ENCODE measurements at places on chromosomes 13 and 19.
A peak's percentile ranks its signal among the peaks of the same experiment; 100 is the strongest.

GRCh38 chr19:19083413-19084178, 19.8 kb downstream of the SLC25A42 start:
- DNase-seq, result no peak

GRCh38 chr13:25846222-25846984, 205.4 kb downstream of the SHISA2 start:
- no peak for DNase-seq

GRCh38 chr13:70849222-70849621, 741.0 kb upstream of the KLHL1 start:
- no peak for DNase-seq

DNA sequence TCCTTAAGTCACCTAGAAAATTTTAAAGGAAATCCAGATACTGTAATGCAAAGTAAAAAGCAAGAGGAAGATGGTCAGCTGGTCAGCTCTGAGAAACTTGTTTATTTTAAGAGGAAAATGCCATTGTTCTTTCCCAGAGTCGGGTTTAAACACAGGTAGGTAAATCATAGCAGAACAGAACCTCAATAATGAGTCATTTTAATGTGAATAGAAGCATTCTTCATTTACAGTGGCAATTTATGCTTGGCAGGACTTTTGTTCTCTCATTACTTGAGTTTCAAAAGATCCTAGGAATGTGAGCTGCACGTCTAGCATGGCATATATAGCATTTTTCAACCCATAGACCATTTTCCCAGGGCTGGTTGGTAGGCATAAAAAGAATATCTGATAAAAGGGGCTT, 132.3 kb downstream of the LIG4 start:
- no peak for DNase-seq

DNA sequence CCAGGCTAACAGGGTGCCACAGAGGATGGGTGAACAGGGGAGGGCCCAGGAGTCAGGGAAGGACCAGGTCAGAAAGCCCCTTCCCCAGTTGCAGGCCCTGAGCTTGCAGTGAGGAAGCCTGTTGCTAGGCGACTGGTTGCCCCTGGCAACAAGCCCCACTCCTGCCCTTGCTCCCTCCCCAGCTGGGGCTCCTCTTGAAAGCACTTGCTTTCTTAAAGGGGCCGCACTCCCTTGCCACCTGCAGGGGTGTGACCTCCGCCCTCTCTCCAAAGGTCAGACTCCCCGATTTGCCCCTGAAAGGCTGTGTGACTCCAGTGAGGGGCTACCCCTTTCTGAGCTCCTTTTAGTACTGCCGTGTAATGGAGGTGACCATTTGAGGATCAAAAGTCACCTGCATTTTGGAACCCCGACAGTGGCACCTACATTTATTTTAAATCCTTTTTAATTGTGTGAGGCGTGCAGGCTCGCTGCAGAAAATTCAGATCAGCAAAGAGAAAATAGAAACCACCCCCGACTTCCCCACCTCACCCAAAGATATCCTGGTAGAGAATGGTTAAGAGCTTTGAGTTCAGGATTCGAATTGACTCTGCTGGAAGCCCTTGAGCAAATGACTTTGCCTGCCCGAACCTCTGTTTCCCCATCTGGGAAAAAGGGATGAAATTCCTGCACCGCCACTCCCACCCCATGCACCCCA, 4.8 kb downstream of the FCHO1 start:
- no peak for DNase-seq

- DNase-seq, result no peak
Measured at GRCh38 chr19:5684694-5685430, 4.0 kb downstream of the HSD11B1L start.

GRCh38 chr19:5291588-5292193, 48.9 kb downstream of the PTPRS start:
- DNase-seq, result no peak

DNA sequence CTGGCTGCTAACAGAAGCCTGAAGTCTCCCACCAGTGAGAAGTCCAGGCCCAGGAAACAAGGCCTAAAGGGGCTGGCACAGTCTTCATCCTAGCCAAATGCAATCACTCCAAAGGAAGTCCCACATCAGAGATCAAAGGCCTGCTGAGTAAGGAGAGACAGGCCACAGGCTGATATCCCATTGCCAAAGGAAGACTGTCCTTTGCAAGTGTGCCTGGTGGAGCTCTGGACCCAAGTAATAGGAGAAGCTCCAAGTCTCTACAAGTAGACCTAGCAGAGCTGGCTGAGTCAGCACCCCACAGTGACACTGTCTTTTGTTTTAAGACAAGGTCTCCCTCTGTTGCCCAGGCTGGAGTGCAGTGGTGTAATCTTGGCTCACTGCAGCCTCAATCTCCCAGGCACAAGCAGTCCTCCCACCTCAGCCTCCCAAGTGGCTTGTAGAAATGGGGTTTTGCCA, 4.5 kb downstream of the DBP start:
- no peak for DNase-seq

- DNase-seq, result no peak
Measured at GRCh38 chr19:42068361-42068755, 1.6 kb downstream of the GRIK5 start.

GRCh38 chr13:26280822-26281221, 26.9 kb downstream of the CDK8 start:
- DNase-seq, result no peak

DNA sequence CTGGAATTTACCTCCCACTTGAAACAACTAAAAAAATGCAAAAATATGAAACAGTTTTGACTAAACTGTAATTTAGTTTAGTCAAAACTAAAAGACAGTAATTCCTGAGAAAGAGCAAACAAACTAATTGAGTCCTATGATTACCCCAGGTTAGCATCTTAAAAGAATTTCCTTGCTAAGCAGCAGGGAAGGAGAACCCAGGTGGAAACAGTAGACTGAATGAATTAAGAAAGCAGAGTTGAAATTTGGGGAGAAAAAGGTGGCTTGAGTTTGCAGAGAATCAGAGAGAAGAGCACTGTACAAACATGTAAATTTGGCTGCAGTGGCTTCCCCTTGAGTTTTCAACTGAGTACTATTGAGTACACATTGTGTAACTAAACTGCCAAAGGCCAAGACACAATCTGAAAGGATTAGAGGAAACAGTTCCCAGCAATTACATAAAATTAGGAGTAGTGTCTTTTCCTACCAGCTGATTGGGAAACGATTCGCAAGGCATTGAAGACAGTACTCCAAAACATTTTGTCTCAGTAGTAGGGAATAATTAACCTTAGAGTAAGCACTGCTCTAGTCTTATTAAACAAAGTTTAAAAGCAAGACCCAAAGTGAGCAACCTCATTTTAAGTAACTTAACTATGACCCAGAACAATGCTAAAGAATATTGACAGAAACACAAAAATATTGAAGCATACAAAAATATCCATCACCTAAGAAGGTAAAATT, 820.5 kb downstream of the DACH1 start:
- no peak for DNase-seq

DNA sequence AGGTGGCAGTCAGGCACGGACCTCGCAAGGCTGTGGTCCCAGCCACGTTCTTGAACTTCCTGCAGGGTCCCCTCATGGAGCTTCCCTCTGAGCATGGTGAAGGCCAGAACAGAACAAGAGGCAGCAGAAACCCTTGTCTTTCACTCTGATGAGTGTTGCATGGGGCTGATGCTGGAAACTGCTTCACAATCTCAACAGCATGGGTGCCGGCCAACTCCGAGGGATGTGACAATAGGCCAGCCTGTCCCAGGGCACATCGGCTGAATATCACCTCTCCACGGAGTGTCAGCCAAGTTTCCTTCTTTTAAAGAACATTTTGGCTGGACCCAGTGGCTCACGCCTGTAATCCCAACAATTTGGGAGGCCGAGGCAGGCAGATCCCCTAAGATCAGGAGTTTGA, 173.9 kb downstream of the FOXO1 start:
- DNase-seq, result no peak

GRCh38 chr13:95494082-95494681, 58.3 kb upstream of the CLDN10 start:
- no peak for DNase-seq

DNA sequence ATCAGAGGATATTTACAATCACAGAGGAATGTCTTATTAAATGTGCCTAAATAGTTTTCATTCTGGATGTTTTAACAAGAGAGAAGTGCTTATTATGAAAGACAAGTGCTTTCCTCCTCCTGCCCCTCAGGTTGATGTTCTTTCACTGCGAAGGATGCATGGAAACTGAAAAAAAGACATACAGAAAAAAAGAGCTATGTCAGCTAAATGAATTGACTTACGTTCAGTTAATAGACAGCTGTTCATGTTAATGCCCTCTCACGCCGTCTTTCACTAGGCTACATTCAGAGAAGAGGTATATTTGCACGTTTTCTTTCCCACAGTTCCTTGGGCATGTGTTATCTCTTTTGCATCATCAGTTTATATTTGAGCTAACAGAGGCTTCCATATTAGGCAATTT, 821.8 kb upstream of the PCDH9 start:
- no peak for DNase-seq

GRCh38 chr19:17304386-17305215, 1.1 kb upstream of the MRPL34 start:
- DNase-seq, result no peak

DNA sequence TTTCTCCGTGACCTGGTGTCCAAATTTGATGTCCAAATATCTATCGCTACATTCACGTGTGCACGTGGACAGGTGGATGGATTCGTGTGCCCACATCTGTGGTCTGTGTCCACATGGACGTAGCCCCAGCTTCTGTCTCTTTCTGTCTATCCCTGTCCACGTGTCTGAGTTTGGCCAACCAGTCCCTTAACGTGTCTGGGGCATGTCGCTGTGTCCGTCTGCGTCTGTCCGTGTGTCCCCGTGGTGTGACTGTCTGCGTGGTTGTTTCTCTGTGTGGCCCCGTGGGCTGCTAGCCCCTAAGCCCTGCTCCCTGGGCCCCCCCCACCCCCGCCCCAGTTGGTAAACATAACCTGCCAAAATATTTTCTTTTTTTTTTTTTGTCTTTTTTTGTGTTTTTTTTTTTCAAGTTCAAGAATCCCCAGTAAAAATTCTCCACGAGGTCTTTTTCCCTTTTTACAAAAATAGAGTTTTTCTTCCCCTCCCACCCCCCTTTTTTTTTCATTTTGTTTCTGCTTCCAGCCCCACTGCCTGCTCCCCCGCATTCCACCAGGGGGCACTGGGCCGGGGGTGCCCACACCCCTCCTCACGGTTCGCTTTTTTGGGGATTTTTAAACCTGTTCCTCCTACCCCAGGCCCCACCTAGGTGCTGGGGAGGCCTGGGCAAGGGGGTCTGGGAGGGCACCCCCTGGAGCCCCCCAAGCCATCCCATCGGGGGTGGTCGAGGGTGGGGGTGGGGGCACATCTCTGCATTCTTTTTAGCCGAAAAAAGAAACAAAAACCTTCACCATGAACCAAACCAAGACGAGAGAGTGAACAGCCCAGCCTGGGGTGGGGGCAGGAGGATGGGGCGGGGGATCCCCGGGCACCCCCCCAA, 18.3 kb downstream of the PRKCSH start:
- DNase-seq, result no peak

GRCh38 chr13:74084375-74084935, 49.7 kb downstream of the KLF12 start:
- DNase-seq, result no peak

DNA sequence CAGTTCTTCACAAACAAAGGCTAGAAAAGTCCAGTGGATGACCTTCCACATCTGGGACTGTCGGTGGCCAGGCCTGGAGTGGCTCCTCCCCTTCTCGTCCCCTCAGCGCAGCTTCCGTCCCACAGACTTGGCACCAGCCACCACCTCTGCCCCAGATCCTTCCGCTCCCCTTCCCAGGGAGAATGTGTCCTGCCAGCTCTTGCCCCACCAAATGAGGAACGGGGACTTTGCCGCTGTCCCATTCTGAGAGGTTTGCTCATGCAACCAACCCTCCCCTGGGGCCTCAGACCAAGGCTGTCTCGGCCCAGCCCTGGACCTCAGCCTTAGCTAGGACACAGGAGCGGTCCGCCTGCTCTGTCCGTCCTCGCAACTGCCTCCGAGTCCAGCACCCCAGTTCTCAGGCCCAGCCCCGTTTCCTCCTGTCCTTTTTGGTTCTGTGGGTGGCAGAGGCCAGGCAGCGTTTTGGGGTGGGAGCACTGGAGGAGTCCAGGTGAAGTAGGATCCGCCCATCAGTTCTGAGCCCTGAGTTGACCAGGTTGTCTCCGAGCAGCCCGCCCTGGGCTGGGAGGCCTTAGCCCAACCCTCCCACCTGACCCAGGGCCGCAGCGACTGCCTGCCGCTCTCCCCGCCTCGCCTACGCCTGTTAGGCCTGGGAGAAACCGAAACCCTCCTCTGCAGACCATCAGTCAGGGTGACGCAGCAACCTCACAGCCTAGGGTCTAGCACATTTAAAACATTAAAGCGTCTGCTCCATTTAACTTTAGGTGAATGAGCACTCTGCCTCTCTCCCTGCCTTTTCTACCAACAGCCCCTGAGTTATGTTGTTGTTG, 284.3 kb downstream of the FOXO1 start:
- no peak for DNase-seq

DNA sequence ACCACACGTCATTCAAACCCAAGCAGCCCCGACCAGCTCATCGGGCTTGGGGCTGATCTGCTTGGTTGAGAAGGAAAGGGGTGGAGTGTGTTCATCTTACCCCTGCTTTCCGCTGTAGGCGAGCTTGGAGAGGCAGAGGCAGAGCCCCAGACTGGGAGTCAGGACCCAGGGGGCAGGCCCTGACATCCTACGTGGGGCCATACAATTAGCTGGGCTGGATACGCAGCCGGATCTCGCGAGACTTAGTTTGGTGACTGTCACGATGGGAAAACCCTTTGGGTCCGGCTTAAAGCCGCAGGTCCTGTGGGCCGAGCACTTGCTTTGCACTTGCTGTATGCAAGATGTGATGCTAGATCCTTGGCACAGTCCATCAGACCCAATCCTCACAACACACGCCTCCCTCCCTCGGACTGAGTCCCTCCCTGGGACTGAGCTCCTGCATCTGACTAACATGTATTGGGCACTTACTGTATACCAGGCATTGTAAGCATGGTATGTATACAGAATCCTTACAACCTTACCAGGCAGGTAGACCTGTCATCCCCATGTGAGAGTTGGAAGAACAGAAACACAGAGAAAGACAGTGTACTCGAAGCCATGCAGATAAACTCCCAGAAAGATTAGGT, 3.7 kb downstream of the CEACAM16 start:
- DNase-seq, result no peak

GRCh38 chr19:40932008-40932959, 50.3 kb upstream of the CYP2A7 start:
- DNase-seq, result no peak

- DNase-seq, result peak; percentile 78
Measured at GRCh38 chr19:679418-680286, 3.5 kb downstream of the FSTL3 start.

DNA sequence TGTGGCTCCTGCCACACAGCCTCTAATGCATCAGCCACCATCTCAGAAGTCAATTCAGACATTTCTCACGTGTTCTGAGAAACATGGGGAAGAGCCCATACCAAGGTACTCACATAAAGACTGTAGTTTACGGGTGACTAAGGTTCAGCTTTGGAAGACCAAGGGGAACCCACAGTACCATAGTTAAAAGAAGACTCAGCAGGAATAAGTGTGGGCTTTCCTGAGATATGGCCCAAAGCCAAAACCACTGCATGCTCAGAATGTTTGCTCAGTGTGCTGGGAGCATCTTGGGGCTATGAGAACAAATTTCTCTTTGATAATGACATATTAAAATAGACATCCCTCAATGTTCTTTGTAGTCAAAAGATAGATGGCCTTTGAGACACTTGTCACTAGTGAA, 283.8 kb downstream of the DCT start:
- peak; percentile 96 for DNase-seq

- peak; percentile 1 for DNase-seq
Measured at GRCh38 chr19:34667349-34668076, 9.4 kb downstream of the SCGB2B2 start.

Data from skeletal muscle cell (primary cell).